ENCODE measurements at places on chromosomes 7 and 10. TPM values are rescaled to one million over a fixed set of nuclear protein-coding genes. Genes with fewer than 3 reads are reported as not detected.

ZNF727 gene
- not detected for total RNA-seq

NPY gene
- not detected for total RNA-seq

GRCh38 chr7:6071406-6071805 is 40.2 kb downstream of the ANKRD61 start:
- ATAC-seq: no peak

DNA sequence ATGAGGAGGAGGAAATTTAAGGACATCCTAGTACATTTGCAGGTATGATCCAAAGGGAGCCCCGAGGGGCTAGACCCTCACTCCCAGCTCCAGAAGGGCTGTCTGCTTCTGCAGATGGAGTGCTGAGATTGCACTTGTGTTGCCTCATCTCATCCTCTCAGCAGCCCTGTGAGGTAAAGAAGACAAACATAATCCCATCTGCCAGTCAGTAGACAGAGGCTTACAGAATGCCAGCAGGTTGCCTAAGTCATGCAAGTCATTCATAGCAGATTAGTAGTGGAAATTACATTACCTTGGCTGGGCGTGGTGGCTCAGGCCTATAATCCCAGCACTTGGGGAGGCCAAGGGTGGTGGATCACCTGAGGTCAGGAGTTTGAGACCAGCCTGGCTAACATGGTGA is 45.4 kb downstream of the BLVRA start:
- no peak for ATAC-seq
